ENCODE measurements at places on chromosomes 5 and 9.
A peak's percentile ranks its signal among the peaks of the same experiment; 100 is the strongest.

DNA sequence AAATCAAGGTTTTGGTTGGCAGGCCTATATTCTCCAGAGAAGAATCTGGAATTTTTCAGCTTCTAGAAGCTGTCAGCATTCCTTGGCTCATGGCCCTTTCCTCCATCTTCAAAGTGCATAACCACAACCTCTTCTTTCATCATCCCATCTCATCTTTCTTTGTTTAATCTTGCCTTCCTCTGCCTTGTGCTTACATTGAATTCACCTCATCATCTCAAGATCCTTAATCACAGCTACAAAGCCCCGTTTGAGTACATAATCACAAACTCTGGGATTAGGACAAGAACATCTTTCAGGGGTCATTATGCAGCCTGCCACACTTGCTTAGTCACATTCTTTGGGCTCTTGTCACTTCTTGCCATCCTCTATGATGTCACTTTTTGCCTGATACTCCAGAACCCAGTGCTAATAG is 130.3 kb downstream of the FOXD1 start:
- no peak for ATAC-seq

GRCh38 chr5:42781584-42781983 is 25.0 kb downstream of the CCDC152 start:
- no peak for ATAC-seq

GRCh38 chr5:163604013-163604412 is 98.6 kb downstream of the MAT2B start:
- no peak for ATAC-seq

- peak; percentile 43 for ATAC-seq
Observed at GRCh38 chr9:128341435-128341849, 1.1 kb downstream of the SLC27A4 start.

GRCh38 chr9:33178972-33179697 is 12.0 kb upstream of the B4GALT1 start:
- no peak for ATAC-seq

- no peak for ATAC-seq
Observed at GRCh38 chr5:66620711-66621110, 24.5 kb downstream of the MAST4 start.

DNA sequence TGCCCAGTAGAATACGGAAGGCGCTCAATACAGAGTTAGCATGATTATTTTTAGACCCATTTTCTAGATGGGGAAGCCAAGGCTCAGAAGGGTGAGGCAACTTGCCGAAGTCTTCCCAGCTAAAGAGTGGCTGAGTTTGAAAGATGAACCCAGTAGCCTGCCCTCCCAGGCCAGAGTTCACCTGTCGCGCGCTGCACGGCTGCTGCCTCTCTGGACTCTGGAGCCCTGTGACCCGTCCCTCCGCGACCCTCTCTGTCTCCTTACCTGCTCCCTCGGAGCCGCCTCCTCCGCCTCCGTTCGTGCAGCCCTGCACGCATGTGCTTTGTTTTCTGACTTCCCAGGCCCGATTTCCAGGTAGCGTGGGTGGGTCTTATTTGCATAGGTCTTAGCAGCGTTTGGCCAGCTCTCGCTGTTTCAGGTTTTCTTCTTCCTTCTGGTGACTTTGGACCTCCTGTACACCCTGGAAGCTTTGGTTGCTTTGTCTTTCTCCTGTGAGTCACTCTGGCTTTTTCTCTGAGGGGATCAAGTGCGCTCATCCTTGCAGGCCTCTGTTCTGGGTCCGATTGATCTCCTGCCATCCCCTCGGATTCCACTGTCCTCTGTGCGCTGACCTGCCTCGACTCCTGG is at the start of gene RNF183:
Gene RNF183, minus strand, starts transcription at position 585 of the 627 bp plus-strand sequence. CDS start 5,192 bp downstream, outside the sequence.
- no peak for ATAC-seq

- peak; percentile 45 for ATAC-seq
Observed at GRCh38 chr9:19689328-19690101, 99.3 kb downstream of the SLC24A2 start.

Data from motor neuron (in vitro differentiated cells).